Bone marrow (tissue), 2 donors: ENCODE measurements at places on chromosomes 2 and 18.

GRCh38 chr18:36559149-36559857 lies 261.8 kb downstream of the FHOD3 start:
- DNase-seq: no peak

- no peak for DNase-seq
Measured at GRCh38 chr2:135962366-135963123, 22.9 kb downstream of the DARS1 start.

GRCh38 chr18:9280849-9281248 lies 53.7 kb upstream of the TWSG1 start:
- DNase-seq: no peak

GRCh38 chr18:31835528-31836133 lies 75.0 kb upstream of the SLC25A52 start:
- no peak for DNase-seq

- DNase-seq: no peak
Measured at GRCh38 chr2:229601396-229601795, 113.0 kb downstream of the DNER start.

DNA sequence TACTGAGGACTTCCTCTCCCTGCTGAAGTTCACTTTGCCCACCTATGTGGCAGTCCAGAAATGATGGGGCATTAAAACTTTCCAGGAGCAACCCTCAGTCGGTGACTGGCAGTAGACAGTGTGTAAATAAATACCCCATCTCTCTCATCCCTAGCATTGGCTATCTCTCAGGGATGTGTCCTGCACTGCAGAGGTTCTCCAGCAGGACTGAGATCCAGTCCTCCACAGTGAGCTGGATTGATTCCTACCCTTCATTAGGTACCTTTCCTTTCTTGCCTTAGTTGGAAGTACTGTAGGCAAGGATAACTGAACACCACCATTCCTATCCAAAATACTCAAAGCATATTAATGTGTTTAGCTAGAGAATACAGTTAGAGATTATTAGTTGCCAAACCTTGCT lies 441.8 kb downstream of the SPAG16 start:
- DNase-seq: no peak

DNA sequence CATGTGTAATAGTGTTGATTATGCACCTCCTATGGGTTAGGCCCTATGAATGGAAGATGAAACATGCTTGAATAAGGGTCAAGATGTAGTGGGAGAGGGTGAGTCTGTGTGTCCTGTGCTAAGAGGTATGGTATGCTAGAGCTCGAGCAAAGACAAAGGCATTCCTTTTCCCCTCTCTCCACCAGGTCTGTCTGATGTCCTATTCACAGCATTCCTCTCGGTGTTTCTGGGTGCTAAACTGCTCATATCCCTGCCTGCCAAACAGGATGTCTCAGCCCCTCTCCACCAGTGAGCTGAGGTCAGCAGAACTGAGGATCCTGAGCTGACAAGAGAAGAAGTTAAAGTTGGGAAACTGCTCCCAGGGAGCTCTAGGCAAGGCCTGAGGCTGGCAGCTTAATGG lies 344.9 kb downstream of the TSN start:
- no peak for DNase-seq

GRCh38 chr2:1942146-1942545 lies 197.8 kb upstream of the PXDN start:
- DNase-seq: no peak

GRCh38 chr2:70124983-70125480 lies 37.8 kb downstream of the PCBP1 start:
- peak; percentile 44 for DNase-seq

- no peak for DNase-seq
Measured at GRCh38 chr2:104772996-104773395, 80.9 kb upstream of the POU3F3 start.

DNA sequence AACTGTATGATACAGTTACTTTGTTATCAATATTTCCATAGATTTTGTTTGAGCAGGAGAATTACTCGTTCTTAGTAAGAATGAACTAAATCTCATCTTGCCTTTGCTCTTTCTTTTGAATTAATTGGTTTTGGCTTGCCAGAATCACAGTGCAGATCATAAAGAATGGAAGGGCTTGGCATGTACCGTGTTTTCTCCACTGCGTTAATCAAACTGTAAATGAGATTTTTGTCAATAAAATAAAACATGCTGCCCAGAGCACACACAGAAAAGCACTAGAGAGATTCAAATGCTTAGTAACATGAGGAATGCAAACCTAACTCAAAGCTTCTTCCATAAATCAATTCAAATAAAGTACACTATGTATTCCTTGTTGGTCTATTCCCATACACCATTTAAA lies 229.6 kb upstream of the CDH2 start:
- DNase-seq: no peak

GRCh38 chr2:138446043-138446442 lies 55.5 kb upstream of the SPOPL start:
- DNase-seq: no peak

DNA sequence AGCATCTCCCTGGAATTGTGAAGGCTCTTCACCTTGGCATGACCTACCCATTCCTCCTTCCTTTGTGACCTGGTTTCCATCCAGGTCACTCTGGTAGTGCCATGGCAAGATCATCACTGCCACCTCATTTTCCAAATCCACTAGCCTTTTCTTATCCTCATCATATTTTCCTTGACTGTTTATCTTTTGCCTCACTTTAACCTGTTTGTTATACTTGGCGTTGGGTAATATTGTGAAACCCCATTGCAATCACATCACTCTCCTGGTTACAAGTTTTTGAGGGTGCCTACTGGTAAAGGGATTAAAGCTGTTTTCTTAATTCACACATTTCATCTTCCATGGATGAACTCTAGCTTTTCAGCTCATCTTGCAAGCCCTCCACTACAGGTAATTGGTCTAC lies 39.1 kb upstream of the IGFBP2 start:
- no peak for DNase-seq

DNA sequence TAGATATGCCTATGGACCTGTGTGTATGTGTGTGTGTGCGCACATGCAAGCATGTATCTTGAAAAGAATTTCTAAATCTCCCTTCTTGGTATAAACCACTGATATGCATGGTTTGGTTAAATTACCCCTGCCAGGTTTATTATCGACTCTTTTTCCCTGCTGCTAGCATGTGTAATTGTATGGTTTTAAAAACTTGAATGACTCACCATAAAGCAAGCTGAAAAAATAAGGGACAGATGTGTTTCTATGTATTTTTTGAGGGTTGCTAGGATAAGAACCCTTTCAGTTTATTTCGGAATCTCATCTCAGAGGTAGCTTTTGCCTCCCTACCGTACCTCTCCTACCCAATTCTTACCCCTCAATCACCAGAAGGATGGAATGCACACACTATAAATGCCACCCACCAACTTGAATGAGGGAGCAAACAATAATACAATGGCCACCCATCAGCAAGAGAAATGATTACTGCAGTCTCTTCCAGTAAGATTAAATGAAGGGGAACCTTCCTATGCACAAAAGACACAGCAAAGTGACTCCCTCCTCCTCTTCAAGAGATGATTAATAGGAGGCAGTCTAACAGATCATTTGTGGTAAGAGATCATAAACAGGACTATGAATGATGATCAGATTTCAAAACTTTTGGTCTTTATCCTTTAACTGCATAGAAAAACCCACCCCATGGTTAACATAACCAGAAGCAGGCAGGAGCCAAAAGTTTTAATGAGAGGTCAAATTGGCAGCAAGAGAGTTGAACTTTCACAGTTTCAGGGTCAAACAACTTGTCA lies 357.2 kb downstream of the SATB2 start:
- DNase-seq: no peak

GRCh38 chr18:58943896-58944295 lies 79.2 kb downstream of the ZNF532 start:
- DNase-seq: no peak

- DNase-seq: no peak
Measured at GRCh38 chr2:133177196-133177595, 391.1 kb downstream of the NCKAP5 start.

- no peak for DNase-seq
Measured at GRCh38 chr2:128742467-128742866, 423.8 kb upstream of the HS6ST1 start.

DNA sequence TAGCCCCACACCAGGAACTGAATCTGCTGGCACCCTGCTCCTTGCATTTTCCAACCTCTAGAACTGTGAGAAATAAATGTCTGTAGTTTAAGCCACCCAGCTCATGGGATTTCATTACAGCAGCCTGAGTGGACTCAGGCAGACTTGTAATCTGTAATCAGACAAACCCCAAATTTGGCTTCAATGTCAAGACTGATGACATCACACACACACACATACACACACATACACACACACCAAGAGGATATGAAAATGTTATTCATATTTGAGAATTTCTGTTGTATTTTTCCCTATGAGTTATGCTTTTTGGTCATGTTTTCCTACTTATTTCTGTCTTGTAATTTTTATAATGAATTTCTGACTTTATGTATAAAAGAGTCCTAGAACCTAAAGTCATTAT lies 83.8 kb upstream of the GLI2 start:
- DNase-seq: no peak

- DNase-seq: no peak
Measured at GRCh38 chr18:70387027-70387426, 98.2 kb downstream of the SOCS6 start.

GRCh38 chr2:209772290-209772685 lies 656 bp downstream of the UNC80 start:
- DNase-seq: no peak

GRCh38 chr2:8563814-8564474 lies 117.9 kb upstream of the ID2 start:
- DNase-seq: no peak

DNA sequence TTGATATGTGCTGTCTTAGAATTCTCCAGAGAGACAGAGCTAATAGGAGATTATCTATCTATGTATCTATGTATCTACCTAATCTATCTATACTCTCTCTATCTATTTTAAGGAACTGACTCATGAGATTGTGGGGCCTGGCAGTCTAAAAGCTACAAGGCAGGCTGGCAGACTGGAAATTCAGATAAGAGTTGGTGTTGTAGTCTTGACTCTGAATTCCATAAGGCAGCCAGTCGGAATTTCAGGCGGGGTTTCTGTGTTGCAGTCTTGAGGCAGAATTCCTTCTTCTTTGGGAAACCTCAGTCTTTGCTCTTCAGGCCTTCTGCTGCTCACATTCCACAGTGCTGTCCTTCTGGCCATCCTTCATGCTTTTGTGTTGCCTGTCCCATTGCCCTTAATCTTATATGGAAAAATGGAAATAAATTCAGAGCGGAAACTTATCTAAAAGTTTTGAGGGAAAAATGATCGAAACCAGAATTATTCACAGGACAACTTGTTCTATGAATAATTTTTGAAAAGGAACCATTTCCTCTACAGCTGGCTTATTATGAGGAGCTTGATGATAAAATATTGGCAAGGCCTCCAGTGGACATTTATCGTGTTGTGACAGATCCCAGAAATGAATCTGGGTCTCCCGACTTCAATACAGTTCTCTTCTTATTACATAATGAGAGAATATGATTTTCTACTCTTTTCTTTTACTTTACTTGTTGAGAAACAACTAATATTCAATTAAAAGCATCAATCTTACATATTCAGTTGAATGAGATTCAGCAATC lies 10.8 kb downstream of the IL1RL1 start:
- peak; percentile 14 for DNase-seq

- no peak for DNase-seq
Measured at GRCh38 chr2:10377052-10377746, 70.9 kb downstream of the ODC1 start.

DNA sequence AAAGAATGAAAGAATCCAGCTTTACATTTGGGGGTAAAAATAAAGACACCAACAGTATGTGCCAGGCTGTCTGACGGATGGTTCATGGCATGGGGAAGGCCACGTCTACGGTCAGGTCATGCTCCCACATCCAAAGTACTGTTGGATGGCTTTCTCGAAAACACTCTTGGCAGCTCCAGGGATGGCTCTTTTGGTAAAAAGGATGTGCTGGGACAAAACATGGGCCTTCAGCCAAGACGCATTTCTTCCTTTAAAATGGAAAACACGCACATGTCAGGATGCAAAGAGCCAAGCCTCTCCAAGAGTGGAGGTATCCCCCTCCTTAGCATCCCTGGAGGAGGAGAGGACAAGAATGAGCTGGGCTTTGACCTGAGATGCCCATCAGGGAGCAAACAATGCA lies 376.5 kb upstream of the KLHL29 start:
- no peak for DNase-seq

GRCh38 chr2:25410370-25410769 lies 68.6 kb upstream of the DNMT3A start:
- DNase-seq: no peak

DNA sequence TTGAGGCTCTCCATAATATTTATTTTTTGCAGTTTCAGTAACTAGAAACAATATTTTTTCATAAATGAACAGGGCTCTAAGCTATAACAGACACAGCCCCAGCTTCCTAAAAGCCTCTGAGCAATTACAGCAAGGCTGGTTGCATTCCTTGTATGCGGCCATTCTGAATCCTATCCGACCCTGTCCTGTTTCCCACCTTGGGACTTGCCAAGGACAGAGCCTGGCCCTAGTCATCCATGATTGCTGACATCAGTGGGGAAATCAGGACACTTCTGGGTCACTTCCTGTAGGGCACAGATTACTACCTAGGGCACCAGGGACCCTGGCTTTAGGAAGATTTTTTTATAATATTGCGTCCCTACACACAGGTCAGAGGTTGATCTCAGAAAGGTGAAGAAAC lies 5.5 kb downstream of the TMEM177 start:
- DNase-seq: no peak

DNA sequence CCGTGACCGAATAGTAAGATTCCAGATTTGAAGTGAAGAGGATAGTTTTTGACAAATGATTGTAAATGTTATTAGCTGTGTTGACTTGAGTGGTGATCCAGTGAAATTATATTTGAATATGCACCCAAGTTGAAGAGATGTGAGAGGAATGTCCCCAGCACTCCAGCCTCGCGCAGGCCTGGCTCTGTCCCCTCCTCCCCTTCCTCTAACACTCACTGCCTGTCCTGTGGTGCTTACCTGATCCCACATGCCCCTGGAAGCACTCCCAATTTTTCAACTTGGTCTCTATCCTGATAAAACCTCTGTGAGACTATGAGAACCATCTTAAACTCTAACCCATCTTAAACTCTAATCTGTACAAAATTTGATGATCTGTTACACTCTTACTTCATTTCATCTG lies 154.7 kb upstream of the LRP1B start:
- DNase-seq: no peak

GRCh38 chr2:127471286-127471988 lies 53.2 kb downstream of the PROC start:
- DNase-seq: no peak

DNA sequence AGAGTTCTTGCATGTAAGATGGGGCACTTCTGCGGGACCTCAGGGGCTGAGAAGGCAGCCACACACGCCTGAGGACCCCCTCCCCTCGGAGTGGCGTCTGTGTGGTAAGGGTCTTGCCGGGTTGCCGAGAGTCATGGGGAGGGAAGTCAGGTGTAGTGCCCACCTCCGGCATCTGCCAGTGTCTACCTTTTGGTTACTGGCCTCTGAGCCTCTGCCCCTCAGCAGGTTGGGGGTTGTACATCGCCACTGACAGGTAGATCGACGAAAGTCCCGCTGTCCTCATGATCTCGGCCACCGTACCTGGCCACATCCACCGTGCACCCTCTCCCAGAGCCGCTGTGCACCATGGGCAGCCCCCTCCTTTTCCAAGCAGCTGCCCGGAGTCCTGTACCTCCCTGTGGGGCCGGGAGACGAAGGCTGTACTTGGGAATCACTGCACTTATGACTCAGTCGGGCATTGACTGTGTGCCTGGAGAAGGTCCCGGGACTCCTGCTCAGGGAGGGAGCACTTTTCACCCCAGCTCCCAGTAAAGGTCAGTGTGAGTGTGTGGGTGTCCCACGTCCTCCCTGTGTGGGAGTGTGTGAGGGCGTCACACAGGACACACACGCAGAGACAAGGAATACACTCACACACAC lies 332.4 kb upstream of the MYT1L start:
- no peak for DNase-seq
